Putamen (tissue), 1 donor: ENCODE measurements at places on chromosomes 7 and 10.

DNA sequence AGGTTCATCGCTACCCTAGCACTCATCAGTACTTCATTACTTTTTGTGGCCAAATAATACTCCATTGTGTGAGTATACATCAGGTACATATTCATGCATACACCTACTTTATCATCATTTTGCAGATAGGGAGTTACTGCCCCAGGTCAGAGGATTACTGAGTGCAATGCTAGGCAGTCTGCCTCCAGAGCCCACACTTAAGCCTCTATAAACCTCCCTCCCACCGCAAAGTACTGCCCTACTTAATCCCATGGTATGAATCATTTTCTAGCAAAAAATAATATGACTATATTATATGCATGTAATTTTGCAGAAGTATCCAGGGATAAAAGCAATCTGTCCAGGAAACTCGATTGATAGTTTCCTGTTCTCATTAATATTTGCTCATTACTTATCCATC, 194.3 kb downstream of the GRID1 start:
- DNase-seq, result no peak

GRCh38 chr7:21617916-21618390, 75.1 kb downstream of the DNAH11 start:
- DNase-seq, result no peak

GRCh38 chr7:125668321-125668993, 738.8 kb upstream of the POT1 start:
- DNase-seq, result no peak

- no peak for DNase-seq
Measured at GRCh38 chr7:41955451-41955850, 252.6 kb upstream of the INHBA start.

- DNase-seq, result no peak
Measured at GRCh38 chr7:20776942-20777341, 9.7 kb downstream of the SP8 start.

DNA sequence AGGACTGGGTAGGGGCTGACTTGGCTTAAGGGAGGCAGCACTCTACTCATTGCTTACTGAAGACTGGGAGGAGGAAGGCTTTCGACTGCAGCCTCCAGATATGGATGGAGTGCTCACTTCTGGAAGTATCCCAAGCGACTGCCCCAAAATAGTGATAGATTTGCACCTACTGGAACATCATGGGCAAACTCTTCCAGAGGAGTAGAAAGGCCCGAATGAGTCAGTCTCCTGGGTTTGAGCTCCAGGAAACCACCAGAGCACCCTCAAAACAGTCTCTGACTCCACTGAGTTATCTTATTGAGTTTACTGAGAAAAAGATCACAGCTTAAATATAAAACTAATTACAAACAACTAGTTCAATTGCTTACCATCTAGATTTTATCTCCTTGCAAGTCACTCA, 37.2 kb upstream of the PDLIM1 start:
- no peak for DNase-seq

DNA sequence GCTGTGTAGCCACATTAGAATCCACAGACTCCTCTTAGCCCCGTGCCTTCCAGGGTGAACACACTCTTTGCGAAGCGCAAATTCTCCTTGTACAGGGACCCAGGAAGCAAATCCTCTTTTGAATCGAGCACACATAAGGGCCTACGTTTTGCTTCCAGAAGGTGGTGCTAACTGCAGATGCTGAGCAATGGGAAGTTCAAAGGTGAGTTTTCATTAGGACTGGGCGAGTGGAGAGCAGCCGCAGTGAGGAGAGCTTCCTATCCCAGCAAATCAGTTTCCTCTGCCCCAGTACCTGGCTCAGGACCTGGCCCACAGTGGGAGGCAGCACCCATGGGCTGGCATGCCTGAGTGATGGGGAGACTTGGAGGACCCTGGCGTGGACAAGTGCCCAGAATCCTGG, 23.5 kb upstream of the GPR26 start:
- no peak for DNase-seq

DNA sequence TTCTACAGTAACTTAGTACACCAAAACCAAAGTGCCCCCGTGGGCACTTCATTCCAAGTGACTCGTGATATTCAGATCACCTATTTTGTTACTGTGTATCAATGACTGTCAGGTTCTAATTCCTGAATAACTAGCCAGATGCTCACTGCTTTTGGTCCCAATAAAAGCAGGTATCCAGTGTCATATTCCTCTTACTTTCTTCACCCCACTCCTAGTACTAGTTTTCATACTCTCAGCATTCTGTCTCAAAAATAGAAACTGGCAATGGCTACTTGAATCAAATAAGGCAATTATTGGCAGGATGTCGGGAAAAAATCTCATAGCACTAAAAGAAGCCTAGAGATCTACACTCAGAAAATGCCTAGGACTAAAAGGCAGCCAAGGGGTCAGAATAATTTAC, 84.6 kb downstream of the ZNF467 start:
- DNase-seq, result no peak
